ENCODE measurements at places on chromosomes 6 and 20.

DNA sequence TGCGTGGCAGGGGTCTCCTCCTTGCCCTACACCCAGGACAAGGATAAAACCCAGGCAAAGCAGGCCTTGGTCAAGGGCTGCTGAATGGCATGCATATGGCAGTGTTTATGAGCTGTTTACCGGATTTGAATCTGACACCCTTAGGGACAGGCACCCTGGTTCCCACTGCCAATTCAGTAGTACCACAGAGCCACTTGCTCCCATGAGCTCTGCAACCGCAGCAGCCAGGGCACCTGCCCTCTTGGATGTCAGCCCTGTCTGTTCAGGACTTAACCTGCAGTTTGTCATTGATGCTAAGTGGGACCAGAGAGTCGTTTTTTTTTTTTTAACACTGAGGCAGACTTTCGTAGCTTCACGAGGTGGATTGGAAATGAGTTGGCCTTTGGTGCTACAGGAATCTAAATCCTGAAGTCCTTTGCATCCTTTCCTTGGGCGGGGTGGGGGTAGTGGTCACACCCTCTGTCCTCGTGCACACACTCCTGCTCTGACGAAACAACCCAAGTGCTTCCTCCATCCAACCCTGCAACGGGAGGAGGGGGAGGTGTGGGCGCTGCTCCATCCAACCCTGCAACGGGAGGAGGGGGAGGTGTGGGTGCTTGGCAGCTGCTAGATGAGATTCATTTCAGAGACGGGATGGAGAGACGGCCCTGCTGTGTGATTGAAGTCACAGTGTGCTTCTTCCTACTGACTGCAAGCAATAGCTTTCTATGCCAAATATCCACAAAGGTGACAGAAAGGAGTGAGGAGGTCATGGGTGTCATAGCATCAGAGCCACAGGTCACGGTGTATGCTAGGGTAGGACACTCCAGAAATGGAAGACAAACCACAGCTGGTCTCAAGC, 166.5 kb downstream of the SMOC2 start:
- no peak for DNase-seq

GRCh38 chr6:160435935-160436334, 87.8 kb downstream of the SLC22A3 start:
- no peak for DNase-seq

DNA sequence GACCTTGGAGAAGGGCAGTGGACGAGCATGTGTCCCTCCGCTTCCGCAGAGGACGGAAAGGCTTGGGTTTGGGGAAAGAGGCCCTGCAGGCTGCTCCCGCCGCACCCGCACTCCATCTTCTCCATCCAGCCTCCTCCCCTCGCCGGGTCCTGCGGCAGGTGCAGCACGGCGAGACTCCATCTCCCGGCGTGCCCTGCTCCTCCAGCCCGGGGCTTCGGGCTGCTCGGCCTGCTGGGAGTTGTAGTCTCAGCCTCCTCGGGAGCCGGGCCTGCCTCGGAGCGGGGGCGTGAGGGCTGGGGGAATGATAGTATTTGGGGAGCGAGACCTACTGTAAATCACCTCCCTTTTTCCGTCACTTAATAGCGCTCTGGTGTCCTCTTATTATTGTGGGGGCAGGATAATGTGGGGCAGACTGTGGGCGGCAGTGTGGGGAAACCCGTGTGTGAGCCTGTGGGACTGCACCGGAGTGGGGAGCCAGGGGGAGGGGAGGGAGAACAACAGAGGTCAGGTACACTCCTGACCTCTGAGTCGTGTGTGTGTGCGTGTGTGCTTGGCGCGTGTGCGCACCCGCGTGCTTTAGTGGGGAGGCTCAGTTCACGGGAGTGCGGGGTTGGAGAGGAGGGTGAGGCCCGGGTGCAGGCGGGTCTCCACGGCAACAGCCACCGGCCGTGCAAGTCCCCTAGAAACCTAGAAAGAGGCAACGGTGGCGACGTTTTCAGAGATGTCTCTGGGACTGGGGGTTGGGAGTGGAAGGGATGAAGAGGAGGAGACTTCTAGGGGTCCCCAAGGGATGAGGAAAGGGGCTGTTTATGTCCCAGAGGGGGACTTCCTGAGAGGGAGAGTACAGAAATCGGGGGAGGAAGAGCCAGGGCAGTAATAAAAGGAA, 4.1 kb downstream of the TTBK1 start:
- peak; percentile 82 for DNase-seq

GRCh38 chr20:60135276-60135675, 177.1 kb downstream of the CDH26 start:
- DNase-seq = no peak

GRCh38 chr20:18727032-18727508, 86.5 kb upstream of the SCP2D1 start:
- no peak for DNase-seq

GRCh38 chr6:127415096-127415495, 44.1 kb downstream of the KIAA0408 start:
- no peak for DNase-seq

DNA sequence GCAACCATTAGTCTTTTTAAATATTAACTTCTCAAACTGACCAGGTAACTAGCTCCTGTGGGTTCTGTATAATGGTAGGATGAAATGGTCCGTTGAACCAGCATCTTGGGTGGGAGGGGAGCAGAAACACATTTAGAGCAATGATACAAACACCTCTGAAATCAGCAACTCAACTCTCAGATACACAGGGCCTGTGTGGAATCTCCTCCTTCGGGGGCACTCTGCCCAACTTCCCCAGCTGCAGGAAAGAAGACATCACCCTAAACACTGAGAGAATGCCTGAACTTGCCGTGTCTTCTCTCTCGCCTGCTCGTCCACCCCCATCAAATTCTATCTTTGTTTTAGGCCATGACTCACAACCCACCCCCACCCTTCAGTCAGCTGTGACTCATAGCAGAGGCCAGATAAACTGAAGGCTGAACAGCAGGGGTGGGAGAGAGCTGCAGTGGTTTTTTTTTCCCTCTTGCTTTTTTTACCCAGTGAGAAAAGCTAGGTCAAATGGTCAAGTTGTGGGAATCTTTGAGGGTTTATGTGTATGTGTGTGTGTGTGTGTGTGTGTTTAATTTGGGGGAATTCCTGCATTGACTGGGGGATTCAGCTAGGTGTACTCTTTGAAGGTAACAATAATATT, 593.4 kb upstream of the JAG1 start:
- peak; percentile 96 for DNase-seq

- DNase-seq = peak; percentile 21
Observed at GRCh38 chr20:13260650-13261279, 39.7 kb downstream of the ISM1 start.

DNA sequence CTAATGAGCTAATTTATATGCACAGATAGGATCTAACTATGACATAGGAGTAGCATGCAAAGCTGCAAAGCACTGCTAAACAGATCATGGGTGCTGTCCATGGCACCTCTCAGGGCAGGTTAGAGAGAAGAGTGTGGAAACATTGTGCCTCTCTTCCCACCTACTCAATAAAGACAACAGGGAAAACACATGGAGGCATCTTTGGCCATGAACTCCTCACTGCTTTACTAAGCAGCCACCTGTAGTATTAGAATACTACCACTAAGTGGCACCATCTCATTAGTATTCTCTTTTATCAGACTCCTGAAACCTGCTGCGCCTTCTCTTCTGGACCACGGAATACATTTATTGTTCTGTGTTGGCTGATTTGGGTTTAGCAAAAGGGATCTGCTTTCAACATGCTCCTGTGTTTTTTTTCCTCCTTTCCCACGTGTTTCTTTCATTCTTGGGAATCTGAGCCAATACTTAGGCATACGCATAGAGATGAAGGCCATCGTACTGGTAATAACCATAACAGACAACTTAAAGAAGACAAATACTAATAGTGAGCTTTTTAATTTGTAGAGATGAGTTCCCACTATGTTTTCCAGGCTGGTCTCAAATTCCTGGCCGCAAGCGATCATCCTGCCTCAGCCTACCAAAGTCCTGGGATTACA, 9.4 kb upstream of the HDDC2 start:
- peak; percentile 50 for DNase-seq

DNA sequence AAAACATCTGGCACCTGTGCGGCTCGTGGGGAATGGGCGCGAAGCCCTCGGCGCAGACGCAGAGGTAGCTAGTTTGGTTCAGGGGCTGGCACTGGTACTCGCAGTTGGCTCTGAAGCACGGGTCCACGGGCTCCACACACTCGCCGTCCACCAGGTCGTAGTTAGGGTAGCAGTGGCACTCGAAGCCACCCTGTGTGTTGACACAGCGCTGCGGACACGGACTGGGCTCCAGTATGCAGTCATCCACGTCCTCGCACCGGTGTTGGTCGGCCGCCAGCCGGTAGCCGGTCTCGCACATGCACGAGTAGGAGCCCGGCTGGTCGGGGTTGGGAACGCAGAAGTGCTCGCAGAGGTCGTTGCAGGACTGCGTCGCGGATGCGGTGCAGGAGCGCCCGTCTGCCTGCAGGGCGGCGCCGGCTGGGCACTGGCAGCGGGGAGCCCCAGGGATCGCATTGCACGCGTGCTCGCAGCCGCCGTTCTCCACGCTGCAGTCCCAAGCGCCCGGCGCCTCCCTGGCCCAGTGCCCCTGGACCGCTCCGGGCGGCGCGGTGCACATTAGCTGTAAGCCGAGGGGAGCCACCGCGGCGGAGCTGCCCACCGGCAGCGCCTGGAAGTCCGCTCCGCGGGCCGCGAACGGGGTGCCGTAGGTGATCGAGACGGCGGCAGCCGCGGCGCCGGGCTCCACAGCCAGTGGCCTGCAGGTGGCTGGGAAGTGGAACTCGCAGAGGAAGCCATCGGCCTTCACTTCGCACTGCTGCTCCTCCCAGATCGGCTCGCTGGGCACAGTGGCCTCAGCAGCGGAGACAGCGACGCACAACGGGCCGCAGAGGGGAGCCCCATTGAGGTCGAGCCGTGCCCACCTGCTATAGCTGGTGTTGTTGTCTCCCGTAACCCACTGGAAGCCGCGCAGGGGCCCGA, 930 bp downstream of the THBD start:
- DNase-seq = peak; percentile 31

- peak; percentile 73 for DNase-seq
Observed at GRCh38 chr20:62914970-62915457, 11.3 kb downstream of the DIDO1 start.

DNA sequence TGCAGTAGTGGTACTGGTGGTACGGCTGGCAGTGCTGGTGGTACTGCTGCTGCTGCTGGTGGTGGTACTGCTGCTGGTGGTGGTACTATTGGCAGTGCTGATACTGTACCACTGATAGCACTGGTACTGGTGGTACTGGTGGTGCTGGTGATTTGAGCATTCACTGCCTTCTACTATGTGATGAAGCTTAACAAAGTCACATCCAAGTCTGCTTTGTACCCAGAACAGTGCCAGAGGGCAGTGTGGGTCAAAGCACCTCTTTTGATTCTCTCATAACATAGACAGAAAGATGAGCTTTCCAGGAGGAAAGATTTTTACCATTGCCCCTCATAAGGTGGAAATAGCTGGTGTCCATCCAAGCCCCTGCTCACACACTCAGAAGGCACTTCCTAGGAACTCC, 48.7 kb downstream of the ANKRD6 start:
- DNase-seq = no peak

DNA sequence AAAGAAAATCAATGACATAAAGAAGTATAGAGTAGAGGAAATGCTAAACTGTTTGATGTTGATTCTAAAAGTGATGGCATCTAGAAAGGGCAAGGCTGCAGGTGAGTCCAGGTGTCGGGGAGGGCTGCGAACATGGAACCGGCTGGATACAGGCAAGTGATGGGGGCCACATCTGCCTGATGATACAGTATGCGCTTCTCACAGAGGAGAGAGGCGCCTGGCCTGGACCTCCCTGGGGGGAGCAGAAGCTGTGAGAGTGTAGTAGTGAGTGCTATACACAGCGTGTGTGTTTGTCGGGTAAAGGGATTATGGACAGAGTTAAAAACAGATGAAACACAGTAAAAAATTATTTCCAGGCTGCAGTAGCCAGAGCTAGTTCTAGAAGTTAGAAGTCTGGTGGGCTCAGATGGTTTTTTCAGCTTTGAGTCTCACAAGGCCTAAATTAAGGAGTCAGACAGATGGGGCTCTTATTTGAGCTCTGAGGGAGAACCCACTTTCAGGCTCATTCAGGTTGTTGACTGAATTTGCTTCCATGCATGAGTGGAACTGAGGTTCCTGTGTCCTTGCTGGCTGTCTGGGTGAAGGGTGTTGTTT, 195.8 kb upstream of the ARG1 start:
- no peak for DNase-seq

- no peak for DNase-seq
Observed at GRCh38 chr6:167678102-167679101, 148.3 kb upstream of the AFDN start.

DNA sequence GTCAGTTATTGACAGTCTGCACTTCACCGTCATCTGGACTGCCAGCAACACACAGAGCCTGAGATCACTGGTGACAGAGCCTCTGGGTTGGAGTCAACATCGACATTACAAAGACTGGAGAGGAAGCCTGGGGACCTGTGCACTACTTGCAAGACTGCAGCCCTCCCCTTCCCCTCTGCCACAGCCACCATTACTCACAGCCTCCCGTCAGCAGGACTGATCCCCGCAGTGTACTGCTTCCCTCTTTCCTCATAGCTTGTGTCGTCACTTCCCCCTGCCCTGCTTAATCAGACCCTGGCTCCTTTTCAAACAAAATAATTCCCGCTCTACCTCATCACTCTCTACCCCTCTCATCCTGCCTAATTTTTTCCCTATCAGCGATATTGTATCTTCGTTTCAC, 235.5 kb upstream of the KCNQ5 start:
- DNase-seq = no peak

- no peak for DNase-seq
Observed at GRCh38 chr6:149033454-149033853, 284.1 kb upstream of the TAB2 start.

GRCh38 chr20:34397096-34397495, 34.0 kb downstream of the ITCH start:
- DNase-seq = no peak

GRCh38 chr6:162683135-162683534, 44.4 kb downstream of the PRKN start:
- DNase-seq = no peak

- peak; percentile 85 for DNase-seq
Observed at GRCh38 chr6:145734486-145735355, 599 bp downstream of the EPM2A start.

Measured in AG08395 (cell line).